ENCODE measurements at places on chromosomes 3 and 15.

GRCh38 chr3:82448320-82448719, 686.9 kb upstream of the GBE1 start:
- no peak for DNase-seq

DNA sequence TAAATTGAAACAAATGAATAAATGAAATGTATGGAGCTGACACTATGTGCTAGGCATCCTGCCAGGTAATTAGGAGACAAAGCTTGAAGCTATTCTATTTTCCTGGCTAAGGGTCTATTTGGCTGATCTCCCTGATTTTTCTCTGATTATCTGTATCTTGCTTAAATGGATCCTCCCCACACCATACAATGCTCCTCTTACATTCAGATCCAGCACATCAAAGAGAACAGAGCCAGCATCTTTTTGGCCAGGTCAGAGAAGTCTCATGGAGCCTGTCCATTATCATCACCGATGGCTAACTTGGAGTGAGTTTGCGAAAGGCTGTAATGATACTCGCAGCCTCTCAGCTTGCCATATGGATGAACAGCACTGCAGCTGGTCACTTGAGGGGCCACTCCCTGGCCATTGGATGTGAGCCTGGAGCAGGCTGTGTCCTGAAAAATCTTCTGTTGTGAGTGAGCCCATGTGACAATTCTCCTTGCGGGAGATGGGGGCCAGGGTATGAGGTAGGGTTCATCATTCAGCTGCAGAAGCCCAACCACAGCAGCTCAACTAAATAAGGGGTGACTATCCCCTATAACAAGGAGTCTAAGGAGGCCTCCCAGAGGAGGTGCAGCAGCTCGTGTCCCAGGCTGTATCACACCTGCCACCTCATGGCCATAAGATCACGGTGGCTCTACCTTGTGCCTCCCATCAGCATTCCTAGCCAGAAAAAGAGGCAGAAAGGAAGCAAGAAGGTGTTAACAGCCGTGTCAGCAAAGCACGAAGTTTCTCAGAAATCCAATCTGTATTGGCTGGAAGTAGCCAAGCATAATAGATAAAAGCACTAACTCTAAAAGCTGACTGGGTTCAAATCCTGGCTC, 69.3 kb upstream of the ST8SIA2 start:
- no peak for DNase-seq

DNA sequence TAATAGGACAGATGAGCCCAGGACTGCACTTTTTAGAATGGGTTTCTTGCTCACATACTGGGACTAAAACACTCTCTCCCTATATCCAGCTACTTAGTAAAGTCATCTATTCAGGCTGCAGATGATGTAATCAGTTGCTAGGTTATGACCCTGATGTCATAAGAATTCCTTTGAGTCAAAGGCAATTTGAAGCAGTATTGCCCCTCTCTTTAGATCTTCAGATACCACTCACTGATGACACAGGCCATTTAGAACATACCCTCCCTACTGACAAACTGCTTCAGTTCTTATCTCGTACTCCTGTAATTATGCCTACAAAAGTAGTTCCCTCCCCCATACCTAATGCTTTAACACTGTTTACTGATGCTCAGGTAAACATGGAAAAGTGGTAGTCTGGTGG, 450.1 kb upstream of the RASGRP1 start:
- DNase-seq, result no peak

GRCh38 chr3:37279236-37279635, 104.9 kb upstream of the LRRFIP2 start:
- peak; percentile 79 for DNase-seq

DNA sequence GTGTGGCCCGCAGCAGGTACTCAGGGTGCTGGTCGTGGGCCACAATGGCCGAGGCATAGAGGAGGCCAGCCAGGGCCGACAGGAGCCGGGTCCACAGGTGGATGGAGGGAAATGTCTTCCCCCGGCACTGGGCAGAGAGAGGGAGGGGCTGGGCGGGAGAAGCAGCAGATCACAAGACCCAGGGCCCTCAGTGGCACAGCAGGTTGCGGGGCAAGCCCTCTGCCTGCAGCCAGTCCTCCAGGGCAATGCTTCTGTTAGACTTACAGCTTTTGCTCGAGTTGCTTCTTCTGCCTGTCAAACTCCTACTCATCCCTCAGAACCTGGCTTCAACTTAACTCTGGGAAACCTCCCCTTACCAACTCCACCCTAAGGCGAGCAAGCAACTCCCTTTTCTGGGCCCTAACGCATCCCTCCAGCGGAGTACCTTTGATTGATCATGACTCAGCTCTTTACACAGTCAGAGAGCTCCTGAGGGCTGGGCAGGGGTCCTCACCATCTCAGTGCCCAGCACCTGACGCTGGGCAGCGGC, 16.0 kb downstream of the TMEM44 start:
- DNase-seq, result no peak

GRCh38 chr3:189883113-189883753, 237.5 kb downstream of the P3H2 start:
- DNase-seq, result no peak

DNA sequence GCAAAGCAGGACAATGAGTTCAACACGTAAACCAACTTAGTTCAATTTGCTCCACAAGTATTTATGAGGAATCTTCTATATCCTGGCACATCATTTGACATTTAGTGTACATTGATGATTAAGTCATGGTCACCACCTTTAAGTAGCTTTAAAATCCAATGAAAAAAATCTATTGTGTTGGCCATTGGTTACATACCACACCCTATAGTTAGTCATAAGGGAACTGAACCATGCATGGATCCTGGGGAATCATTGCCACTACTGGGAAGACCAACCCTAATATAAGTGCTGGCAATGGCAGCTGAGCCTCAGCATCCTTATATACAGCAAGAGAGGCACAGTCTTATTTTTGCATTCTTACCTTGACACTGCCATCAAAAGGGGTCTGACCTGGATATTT, 502.5 kb downstream of the MECOM start:
- DNase-seq, result no peak

- DNase-seq, result no peak
Measured at GRCh38 chr15:31387092-31387478, 60.5 kb downstream of the KLF13 start.

GRCh38 chr3:128875556-128876120, 3.8 kb upstream of the ACAD9 start:
- peak; percentile 16 for DNase-seq

DNA sequence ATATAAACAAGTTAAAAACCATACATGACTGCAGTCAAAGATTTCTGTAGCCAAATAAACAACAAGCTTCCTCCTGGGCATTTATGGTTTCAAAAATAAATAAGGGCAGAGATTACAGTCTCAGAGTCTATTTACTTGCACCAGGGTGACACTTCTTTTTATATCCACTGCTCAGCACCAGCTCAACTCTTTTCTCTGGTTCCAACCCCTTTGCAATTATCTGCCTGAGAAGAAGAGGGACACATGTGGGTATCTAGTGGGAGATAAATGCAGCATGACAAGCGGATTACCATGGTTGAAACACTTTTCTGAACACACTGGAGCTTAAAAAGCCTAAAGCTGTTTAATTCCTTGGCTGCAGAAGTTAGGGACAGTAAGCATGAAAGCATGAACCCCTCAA, 311.5 kb downstream of the CNTN3 start:
- no peak for DNase-seq

- peak; percentile 40 for DNase-seq
Measured at GRCh38 chr3:9552252-9552999, 1.2 kb downstream of the LHFPL4 start.

DNA sequence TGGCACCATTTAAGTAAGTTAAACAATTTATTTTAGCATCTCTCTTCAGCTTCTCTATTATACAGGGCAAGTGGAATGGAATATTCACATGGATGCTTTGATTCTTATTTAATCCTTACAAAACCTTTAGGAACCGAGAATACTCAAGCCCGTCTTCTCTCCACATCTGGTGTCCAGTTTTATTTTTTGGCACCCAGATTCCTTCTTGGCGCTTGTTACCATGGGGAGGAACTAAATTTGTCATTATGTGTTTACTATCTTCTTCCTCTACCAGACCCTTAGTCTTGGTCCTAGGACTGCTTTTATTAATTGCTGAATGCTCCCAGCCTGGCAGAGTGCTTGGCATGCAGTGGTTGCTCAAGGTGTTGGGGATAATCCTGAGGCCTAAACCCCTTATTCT, 138.8 kb downstream of the CACNA2D3 start:
- DNase-seq, result no peak

DNA sequence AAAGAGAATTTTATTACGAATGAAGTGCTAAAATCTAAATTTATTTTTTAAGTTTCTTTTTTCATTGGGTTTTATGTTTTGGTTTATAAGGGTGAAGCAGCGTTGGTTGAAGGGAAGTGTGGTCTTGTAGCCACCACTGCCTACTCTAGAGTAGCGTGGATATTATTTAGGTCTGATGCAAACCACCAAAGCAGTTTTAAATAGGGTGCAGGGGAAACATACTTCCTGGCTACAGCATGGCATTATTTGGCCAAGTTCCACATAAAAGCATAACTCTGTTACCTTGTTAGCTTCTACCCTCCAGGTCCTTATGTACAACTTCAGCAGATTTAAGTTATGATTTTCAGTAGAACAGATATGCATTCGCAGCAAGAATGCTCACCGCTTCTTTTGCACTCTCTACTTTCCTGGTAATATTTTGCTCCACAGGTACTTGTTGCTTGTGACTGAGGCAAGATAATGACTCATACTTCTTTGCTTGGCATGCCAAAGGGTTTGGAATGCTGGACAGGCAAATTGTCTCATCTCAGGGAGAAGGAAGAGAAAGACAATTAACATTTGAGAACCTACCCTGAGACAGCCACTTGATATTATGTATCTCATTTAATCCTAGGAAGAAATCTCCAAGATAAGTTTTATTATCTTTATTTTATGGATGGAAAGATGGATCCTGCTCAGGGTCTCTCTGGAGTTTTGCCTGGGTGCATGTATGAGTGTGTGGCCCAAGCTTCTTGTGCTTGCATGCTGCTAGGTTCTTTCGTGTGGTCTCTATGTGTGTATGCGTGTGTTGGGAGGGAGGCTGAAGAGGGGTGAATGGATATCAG, 5.4 kb downstream of the TGFBR2 start:
- DNase-seq, result peak; percentile 63

DNA sequence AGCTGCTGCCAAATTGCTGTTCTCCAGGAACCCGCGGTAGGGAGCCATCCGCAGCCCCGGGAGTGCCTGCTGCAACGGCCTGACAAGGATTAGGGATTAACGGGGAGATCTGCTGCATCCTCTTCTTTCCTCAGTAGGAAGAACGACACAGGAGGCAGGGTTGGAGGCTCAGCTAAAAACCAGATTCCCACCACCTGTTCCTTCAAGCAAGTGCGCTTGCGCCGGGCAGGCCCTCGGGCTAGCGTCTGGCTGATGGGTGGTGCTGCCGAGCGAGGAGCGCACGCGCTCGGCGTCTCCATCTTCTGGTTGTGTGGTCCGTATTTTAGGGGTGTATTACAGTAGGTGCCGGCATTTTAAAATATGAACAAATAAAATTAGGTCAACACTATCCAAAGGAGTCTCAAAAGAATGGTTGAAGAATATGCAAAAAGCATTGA, 25.4 kb upstream of the SLC25A26 start:
- peak; percentile 57 for DNase-seq

GRCh38 chr3:141370065-141370533, 1.8 kb downstream of the ZBTB38 start:
- DNase-seq, result peak; percentile 91

- peak; percentile 4 for DNase-seq
Measured at GRCh38 chr3:145939431-145939830, 221.6 kb downstream of the PLOD2 start.

- peak; percentile 90 for DNase-seq
Measured at GRCh38 chr3:41117398-41117870, 81.9 kb upstream of the CTNNB1 start.

GRCh38 chr3:36698314-36698713, 66.0 kb downstream of the DCLK3 start:
- no peak for DNase-seq

- DNase-seq, result no peak
Measured at GRCh38 chr3:157518881-157519280, 15.7 kb upstream of the VEPH1 start.

DNA sequence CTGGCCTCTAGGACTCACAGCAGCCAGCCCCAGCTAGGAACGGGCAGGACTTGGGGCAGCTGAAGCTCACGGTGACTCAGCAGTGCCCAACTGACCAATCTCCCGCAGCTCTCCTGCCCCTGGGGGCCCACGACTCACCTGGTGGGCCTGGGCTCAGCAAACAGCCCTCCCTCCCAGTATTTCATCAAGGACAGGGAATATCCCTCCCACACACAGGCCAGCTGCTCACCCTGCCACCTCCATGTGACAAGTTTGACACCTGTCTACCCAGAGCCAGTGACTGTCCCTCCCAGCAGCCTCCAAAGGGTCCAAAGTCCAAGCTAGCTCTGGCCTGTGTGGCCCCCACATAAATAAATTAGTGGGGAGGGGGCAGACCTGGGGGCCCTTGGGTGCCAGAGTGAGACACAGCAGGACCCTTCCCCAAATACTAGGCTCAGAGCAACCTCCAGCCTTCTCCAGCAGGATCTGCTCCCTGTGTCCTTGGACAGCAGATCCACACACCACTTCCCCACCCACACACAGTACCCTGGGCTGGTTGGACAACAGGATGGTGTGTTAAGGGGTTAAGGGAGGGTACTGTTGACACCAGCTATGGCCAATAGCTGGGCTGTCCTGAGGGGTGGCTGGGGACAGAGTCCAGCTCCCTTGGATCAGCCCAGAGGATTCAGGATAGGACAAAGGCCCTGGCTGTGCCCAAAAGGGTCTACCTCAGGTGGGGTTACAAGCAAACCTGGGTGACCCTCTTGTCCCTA, 4.3 kb downstream of the GNAT1 start:
- DNase-seq, result no peak

DNA sequence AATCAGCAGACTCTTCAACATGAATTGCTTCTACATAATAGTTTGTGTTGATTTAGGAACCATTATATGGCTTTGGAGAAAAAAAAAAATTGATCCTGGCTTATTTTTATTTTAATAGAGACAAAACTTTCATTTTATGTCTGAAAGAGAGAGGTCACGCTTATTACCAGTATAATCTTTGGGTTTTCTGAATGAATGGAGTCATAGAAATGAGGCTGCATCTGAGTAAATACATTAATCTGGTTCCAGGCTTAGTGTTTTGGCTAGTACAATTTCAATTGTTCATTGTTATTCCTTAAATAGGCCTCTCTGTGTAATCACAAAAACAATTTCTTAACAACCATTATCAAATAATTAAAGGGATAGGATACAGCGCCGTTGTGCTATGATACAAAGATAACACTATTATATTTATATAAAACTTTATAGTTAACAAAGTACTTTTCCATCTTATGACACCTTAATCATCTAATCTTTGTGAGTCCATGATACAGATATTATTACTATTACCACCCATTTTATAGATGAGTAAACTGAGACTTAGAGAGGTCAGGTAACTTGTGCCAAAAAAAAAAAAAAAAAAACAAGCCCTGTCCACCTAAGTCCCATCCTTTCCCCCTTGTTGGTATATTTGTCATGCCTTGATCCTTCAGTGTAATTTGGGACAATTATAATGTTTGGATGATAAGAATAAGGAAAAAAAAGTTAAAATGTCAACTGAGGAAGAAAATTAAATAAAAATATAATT, 41.8 kb upstream of the GOLM2 start:
- no peak for DNase-seq

GRCh38 chr3:115648559-115648958, 25.2 kb downstream of the GAP43 start:
- DNase-seq, result peak; percentile 28

- peak; percentile 43 for DNase-seq
Measured at GRCh38 chr3:178536211-178537079, at the start of gene KCNMB2. Gene KCNMB2, plus strand, starts transcription at chr3:178536436.

GRCh38 chr3:42071904-42072812, 19.0 kb upstream of the TRAK1 start:
- peak; percentile 85 for DNase-seq

GRCh38 chr15:69474846-69475455, 22.3 kb downstream of the RPLP1 start:
- no peak for DNase-seq
